ENCODE measurements at places on chromosomes 7 and 10.
A peak's percentile ranks its signal among the peaks of the same experiment; 100 is the strongest.

- no peak for DNase-seq
These were observed 33.6 kb upstream of the FAM20C start for GRCh38 chr7:158771-159170.

- DNase-seq: no peak
These were observed 14.6 kb upstream of the AQP1 start for GRCh38 chr7:30896783-30897637.

DNA sequence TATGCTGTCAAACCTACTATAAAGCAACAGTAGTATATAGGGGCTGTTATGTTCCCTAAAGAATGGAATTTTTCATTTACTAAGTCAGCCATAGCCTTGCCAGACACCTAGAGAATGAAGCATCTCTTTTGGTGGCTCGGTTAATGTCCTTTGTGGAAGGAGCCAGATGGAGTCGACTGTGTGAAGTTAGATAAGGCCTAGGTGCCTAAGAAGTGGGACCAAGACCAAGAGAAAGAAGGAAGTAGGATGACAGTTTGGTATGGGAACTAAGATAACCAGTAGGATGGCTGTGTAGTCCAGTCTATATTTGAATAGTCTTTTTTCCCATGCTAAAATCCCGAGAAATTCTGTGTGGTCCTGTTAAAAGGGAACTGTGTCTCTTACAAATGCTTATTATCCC, 62.2 kb downstream of the REEP3 start:
- no peak for DNase-seq

DNA sequence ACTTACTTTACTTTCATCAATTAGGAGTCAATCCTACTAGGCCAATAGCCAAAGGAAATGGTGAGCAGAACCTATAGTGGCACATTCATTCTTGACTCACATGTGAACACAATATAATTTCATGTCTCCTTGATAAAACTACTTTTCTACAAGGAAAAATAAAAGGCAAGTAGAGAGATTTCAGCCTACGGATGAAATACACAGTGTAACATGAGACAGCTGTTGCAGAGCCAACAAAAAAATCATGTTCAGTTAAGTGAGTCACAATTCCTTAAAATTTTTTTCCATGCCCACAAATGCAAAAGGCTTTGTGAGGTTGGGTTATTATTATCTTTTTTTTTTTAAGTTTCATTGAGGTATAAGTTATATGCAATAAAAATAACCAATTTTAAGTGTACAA, 54.8 kb downstream of the GPR141 start:
- DNase-seq: no peak

DNA sequence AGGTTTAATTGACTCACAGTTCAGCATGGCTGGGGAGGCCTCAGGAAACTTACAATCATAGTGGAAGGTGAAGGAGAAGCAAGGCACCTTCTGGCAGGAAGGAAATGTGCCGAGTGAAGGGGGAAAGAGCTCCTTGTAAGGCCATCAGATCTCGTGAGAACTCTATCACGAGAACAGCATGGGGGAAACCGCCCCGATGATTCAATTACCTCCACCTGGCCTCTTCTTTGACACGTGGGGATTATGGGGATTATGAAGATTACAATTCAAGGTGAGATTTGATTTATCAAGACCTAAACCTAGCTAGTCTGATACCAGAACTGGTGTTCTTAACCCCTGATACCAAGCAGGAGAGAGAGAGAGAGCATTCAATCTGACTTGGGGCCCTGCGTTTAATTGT, 258.7 kb downstream of the PTEN start:
- no peak for DNase-seq

GRCh38 chr10:71390461-71390835, 6.3 kb upstream of the CDH23 start:
- no peak for DNase-seq

GRCh38 chr7:63789378-63790176, 209.1 kb upstream of the ZNF722 start:
- DNase-seq: no peak

- DNase-seq: no peak
These were observed 111.9 kb downstream of the ZMIZ1 start for GRCh38 chr10:79180414-79181221.

DNA sequence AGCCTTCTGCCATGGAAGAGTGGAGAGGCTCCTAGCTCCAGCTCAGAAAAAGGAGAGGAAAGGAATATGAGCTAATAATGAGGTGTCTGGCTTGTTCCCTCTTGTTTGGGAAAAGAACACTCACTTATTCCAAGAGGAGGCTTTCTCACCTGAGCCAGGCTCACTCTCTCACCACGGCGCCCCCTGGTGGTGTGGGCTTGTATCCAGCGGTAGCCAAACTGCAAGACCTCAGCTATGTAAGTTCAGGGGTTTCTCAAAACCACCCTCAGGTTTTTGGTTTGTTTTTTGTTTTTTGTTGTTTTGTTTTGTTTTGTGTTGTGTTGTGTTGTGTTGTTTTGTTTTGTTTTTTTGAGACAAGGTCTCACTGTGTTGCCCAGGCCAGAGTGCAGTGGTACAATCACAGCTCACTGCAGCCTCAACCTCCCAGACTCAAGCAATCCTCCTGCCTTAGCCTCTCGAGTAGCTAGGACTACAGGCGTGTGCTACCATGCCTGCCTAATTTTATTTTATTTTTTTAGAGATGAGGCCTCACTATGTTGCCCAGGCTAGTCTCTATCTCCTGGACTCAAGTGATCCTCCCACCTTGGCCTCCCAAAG, 124.0 kb downstream of the TMEM130 start:
- DNase-seq: peak; percentile 52

GRCh38 chr7:125592331-125592730, 662.7 kb upstream of the POT1 start:
- no peak for DNase-seq

DNA sequence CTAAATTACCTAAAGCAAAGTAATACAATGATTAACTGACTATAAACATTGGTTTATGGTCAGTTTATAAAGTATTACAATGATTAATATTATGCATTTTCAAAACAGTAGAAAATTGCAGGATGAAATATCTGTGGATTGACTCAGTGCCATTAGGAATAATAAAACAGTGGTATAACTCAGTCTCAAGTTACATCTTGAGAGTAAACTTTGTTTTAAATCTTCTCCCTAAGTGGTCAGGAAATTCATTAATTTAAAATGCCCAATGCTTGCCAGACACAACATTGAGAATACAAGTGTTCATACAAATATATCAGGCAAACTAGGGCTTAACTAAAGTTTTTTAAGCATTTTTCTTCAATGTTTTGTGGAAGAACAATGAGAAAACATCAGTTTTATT, 257.8 kb downstream of the ETV1 start:
- no peak for DNase-seq

DNA sequence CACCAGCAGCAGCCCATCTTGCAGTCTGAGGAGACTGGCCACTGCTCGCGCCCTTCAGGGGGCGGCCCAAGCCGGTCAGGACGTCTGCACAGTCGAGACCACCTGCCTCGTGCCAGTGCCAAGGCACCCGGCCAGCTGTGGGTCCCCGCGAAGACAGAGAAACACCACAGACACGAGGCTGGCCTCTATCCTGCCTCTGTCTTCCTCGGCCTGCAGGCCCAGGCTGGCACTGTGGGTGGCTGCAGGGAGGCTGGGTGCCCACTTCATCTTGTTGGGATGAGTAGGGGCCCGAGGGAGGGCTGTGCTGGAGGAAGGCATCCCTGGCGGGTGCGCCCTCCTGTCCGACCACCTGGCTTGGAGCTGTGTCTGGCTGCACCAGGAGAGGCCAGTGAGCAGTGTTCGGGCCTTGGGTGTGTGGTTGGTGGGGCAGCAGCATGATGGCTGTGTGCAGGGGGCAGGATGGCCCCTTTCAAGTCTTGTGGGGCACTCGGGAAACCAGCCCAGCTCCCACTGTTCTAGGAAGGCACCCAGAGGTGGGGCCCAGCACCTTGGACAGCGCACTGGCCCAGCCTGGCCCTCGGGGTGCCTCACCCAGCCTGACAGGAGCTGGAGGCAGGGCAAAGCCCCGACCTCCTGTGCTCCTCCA, 7.3 kb downstream of the DPYSL4 start:
- no peak for DNase-seq

DNA sequence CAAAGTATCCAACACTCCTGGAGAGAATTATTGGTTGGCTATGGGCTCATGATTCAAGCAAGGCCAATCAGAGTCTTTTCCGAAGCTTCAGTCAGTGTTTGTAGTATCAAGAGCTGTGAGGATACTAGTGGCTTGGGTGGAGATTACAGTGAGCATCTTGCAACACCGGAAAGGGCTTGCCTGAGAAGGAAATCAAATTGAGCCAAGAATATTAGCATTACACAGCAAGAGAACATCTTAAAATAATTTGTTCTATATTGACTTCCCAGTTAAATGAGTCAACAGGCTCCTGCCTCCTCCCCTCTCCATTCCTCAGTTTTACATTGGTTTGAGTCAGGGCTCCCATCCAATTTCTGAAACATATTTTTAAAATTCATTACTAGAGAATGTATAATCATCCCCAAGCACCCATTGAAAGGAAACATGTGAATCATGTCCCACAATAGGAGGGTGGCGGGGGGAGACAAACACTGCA, 127.4 kb downstream of the ELAPOR2 start:
- DNase-seq: no peak

DNA sequence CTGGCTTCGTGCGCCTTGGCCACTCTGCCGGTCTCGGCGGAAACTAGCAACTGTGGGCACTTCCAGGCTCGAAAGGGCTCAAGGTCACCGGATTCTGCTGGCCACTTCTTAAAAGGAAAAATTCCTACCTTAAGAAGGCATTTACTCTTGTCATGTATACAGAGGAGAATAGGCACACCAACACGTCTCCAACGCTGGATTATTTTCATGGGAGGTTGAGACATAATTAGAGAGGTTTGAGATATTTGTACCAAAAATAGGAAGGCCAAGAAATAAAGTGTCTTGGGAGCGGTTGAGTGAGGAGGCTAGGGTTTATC, 4.5 kb upstream of the CYP26A1 start:
- DNase-seq: no peak

DNA sequence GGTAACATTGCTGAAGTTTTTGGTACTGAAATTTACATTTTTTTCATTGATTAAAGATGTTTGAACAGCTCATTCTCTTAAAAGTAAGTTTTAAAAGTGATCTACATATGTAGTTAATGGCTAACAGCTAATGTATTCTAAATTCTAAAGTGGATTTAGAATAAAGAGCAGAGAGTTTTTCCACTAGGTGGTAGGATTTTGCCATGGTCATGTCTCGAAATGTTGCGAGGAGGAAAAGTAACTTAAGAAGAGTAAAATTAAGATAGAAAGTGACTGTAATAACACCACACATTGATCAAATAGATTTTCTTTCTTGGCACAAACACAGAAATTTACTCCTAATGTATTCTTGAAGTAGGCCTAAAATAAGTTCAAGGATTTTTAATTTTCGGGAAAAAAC, 19.8 kb downstream of the LSMEM1 start:
- no peak for DNase-seq

GRCh38 chr7:95883217-95883616, 110.9 kb downstream of the DYNC1I1 start:
- DNase-seq: no peak

- no peak for DNase-seq
These were observed 183.5 kb downstream of the CREB5 start for GRCh38 chr7:28595801-28596200.

DNA sequence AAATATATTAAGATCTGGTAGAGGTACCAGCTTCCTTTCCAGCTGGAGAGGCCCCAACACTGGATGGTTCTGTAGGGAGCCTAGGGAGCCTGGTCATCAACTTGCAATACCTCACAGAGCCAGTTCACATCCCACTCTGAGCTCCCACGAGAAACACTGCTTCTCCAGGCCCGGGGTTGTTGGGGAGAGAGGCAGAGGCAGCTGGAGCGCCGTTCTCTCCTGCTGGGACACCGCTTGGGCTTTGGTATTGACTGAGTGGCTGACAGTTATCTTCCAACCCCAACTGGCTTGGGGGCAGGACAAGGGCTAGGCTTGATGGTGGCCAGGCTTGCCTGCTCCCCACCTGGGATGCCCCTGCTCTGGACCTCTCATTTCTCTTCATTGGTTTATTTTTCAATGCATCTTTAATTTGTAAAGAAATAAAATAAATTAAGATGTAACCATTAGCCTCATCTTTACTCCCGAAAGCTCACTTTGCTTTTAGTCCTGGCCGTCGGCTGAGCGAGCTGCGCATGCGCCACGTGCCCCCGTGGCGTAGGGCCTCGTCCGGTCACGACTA, 10.0 kb upstream of the CHCHD1 start:
- DNase-seq: peak; percentile 60

- DNase-seq: no peak
These were observed 5.9 kb downstream of the MAFK start for GRCh38 chr7:1536455-1536742.

DNA sequence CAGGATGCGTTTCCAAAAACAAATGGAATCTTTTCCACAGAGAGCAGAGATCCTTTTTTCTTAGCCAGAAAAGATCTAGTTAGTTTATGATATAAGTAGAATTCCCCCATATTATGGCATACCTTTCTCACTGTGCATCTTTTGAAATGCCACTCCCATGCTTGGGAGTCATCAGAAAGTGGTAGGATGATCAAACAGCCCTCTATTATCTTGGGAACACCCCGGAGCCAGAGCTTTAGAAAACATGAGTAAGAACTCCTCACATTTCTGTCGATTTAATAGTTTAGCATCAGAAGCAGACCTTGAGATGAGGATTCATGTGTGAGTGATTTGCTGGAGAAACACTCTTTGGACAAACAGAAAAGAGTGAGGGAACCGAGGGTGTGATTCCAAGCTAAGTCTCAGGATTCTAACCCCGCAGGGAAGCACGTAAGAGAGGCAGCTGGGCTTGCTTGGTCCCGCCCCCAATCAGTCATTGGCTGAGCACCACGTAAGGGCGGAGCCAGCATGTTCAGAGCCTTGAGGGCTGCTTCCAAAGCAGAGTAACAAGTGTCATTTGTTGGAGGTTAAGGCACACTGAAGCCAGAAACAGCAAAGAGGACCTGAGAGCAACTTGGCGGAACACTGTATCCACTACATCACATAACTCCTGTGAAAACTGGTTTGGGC, 43.7 kb upstream of the NXPH1 start:
- DNase-seq: no peak

DNA sequence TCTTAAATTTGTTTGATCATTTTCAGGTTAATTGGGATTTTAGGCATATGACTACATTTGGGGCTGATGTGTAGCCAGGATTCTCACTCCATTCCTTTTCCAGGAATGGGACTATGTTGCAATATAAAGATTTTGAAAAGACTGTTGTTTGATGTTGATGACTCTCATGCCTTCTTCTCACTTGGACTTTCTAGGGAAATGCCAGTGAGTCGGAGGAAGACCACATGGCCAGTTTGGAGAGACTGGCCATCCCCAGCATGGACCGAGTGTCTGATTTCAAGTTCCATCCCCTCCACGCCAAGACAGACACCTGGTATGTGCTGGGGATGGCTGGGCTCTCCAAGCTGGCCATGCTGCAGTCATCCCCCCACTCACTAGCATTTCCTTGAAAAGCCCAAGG, 5.5 kb downstream of the IGFBP3 start:
- no peak for DNase-seq

- no peak for DNase-seq
These were observed 122.5 kb downstream of the OAT start for GRCh38 chr10:124296121-124296812.

GRCh38 chr10:130737621-130738020, 573.9 kb downstream of the TCERG1L start:
- no peak for DNase-seq

Measured in stimulated activated CD4-positive, alpha-beta T cell treated with anti-CD3 and anti-CD28 coated beads, Interleukin-2, amount 100 ng/mL, for 4 hours (primary cell).